ENCODE measurements at places on chromosomes 5 and 9.

GRCh38 chr9:127021664-127022363 is 100.6 kb downstream of the ANGPTL2 start:
- peak; percentile 100 for ATAC-seq

DNA sequence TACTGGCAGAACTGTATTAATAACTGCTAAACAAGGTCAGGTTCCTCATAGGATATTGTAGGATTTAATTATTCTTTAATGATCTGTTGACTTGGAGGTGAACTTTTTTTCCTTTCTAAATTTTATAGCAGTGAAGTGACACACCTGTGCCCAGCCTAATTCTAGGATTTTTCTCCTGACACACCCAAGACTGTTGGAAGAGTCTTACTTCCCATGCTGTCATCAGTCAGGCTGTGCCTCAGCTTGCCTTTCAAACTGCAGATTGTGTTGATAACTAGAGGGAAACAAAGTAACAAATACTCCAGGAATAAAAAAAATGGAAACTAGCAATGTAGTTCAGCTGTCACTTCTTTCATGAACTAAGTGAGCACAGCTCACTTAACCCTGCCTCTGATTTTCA is 22.0 kb downstream of the OTULIN start:
- ATAC-seq: no peak

- ATAC-seq: no peak
Measured at GRCh38 chr5:59358005-59358861, 535.3 kb downstream of the PDE4D start.

- no peak for ATAC-seq
Measured at GRCh38 chr9:21432672-21433425, 7.4 kb upstream of the IFNA1 start.

DNA sequence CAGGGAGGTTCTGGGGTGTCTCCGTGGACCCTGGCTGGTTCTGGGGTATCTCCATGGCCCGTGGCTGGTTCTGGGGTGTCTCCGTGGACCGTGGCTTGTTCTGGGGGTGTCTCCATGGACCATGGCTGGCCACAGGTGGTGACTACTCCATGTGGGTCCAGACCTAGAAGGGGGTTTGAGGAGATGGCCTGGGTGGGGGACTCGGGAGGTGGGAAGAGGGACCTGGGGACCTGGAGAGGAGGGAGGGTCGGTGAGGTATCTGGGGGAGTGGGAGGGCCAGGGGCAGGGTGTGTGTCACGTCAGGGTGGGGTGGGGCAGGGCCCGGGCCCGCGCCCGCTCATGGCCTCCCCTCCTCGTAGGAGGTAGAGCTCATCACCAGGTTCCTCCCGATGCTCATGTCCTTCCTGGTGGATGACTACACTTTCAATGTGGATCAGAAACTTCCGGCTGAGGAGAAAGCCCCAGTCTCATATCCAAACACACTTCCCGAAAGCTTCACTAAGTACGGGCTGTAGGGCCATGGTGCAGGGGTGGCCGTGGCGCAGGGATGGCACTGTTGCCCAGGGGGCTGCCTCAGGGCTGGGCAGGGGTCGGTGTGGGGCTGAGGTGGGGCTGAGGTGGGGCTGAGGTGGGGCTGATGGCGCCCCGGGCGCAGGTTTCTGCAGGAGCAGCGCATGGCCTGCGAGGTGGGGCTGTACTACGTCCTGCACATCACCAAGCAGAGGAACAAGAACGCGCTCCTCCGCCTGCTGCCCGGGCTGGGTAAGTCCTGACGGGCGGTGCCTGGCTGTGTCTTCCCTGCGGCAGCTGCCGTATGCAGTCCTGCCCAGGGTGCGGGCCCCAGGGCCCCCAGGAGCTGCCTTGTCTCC is 10.7 kb upstream of the TOR4A start:
- no peak for ATAC-seq

- no peak for ATAC-seq
Measured at GRCh38 chr9:73155377-73155776, 3.7 kb downstream of the ANXA1 start.

- no peak for ATAC-seq
Measured at GRCh38 chr5:32828492-32828891, 117.4 kb downstream of the NPR3 start.

GRCh38 chr9:86713970-86714369 is 233.3 kb downstream of the GAS1 start:
- ATAC-seq: peak; percentile 91

DNA sequence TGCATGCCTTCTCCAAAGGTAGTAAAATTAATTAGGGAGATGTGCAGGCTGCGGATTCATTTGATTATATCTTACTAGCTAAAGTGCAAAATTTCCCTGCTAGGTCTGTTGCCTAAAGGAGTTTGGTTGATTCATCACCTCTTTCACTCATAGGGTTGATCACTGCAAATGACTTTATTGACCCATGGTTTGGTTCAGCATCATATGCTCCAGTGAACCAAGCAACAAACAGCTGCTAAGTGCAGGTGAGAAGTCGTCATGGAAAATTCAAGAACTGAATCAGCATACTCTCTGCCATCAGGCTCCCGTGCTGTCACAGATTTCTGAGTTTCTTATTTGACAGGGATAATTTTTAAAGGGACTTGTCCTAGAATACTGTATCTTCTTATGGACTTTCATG is 571.8 kb upstream of the CDH18 start:
- ATAC-seq: no peak

GRCh38 chr5:10987925-10988504 is 227.0 kb upstream of the DAP start:
- ATAC-seq: peak; percentile 30

DNA sequence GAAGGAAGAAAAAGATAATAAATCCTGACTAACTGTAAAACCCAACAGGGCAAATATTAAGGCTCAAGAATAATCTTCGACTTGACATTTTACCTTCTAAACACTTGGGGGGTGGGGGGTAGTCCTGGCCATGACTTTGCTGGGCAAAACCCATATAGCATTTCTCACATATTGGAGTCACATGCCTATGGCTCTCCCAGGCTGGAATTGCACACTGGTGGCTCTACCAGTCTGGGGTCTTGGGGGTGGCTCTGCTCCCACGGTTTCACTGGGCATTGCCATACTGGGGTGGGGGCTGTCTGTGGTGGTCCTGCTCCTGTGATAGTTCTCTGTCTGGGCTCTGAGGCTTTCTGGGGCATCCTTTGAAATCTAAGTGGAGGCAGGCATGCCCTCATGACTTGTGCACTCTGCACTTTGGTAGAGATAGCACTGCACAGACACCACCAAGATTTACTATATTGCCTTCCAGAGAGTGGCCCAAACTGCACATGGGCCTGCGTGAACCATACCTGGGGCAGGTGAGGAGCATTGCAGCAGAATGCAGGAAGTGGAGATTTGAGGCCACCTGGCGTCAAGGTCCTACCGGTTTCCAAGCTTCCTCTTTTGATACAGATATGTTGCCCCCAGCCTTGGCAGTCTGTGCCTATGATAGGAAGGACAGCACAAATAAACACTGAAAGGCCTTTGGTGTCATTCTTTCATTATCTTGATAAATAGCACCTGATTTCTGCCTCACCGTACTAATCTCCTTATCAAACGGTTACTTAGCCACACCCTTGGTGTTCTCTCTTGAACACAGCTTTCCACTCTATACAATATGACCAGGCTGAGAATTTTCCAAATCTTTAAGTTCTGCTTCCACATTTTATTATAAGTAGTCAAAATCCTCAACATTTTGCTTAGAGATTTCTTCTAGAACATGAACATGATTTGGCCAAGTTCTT is 29.8 kb downstream of the BAAT start:
- ATAC-seq: no peak

DNA sequence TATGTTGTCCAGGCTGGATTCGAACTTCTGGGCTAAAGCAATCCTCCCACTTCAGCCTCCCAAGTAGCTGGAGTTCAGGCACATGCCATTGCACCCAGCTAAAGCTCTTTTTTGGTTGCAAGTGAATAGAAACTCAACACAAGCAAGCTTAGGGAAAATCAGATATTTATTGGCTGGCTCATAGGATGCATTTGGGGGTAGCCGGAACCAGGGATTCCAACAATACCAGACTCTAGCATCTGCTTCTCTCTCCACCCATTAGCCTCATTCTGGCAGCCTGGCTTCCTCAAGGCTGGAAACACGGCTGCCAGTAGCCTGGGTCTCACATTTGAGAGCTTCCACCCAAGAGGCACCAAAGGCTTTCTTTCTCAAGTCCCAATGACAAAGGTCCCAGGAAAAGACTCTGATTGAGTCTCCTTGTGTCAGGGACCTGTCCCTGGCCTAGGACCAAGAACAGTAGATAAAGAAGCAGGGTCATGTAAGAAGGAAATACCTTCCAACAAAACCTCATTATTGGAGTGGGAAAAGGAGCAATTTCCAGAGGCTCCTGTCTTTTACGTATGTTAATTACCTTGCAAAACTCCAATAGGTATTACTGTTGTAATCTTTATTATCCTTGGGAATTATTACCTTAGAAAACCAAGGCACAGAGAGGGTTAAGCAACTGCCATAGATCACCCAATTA is 23.0 kb upstream of the B4GALT1 start:
- ATAC-seq: no peak

DNA sequence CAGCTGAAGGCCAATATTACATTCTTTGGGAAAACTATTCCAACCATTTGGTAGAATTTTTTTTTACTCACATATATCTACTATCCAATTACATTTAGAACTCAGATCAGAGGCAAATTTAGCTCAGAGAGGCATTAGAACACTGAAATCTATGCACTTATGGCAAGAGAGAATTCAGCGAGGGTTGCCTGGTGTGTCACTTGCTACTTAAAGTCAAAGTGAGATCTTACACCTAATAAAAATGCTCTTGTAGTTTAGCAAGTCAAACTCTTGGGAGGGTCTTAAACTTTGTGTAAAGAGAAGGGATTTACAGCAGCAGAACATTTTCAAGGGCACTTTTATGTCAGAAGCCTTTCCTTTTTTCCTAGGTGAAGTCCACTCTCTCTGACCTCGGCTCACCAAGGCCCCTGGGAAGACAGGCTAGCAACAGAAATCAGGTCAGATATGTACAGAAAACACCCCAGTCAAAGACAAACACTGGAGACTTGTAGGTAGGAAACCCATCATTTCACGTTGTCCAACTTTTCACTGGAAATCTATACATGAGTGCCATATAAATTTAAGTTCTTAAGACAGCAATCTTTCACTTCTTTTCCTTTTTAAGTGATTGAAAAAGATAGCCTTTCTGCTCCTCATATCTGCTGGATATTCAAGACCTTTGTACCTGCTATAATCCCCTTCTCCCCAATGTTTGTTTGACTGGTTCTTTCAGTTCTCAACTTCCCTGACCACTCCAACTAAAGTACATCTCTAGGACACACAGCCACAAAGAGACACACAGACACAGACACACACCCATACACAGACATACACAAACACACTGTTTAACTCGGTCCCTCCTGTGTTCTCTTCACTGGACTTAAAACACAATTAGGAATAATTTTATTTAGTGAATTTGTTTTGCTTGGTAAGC is 635.8 kb downstream of the PDE4D start:
- no peak for ATAC-seq

DNA sequence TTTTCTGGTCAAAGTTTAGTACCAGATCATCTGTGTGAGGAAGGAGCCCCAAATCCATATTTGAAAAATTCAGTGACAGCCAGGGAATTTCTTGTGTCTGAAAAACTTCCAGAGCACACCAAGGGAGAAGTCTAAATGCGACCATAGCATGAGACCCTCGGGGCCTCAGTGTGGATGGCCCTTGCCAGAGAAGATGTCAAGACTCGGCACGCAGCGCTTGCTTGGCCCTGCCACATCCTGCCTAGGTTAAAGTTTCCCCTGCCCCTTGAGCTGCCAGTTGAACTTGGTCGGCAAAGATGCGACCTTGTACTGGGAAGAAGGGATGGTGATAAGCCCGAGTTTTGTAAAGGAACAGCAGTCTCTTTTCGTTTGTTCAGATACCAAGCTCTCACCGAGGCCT is 65.8 kb downstream of the IL31RA start:
- no peak for ATAC-seq

DNA sequence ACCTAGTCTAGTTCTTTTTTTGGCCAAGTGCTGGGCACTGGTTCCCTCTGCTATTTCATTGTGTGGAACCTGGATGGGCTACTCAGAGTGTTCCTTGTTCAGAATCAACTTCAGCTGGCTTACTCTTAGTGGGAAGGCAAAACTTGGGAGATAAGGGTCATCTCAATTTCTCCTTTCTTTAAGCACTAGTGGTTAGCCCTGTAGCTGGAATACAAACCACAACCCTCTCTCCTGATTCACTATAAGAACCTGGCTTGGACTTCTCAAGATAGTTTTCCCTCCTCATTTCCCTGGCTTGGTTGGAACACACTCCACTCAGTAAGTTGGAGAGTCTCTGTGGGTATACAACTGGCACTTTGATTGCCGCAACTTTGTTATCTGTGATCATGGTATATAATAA is 35.1 kb downstream of the GRIA1 start:
- ATAC-seq: no peak

- ATAC-seq: no peak
Measured at GRCh38 chr5:5483350-5483749, 60.9 kb downstream of the ICE1 start.

DNA sequence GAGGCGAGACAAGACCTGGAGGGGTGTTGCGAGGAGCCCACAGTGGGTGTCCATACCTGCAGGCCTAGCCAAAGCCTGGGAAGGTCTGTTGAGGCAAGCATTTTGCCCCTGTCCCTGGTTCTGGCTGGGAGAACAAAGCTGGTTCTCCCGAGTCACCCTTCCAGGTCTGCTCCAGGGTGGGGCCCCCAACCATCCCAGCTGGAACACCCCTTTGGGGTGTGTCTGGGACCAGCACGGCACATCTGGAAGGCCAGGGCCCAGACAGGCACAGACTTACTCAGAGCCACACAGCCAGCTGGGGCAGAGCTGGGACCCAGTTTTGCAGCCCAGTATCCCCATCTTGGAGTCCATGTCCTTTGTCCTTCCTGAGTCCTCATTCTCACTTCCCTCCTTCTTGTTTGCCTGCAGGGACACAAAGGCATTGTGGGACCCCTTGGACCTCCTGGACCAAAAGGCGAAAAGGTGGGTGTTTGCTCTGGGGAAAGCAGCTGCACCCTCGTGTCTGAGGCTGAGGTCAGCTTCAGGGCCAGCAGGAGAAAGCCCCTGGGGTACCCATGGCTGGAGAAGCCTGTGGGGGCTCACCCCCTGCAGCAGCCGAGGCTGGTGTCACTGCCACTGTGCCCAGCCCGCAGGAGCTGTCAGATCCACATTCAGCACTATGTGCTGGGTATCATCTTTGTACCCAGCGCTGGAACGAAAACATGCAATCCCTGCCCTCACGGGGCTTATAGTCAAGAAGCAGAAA is 38.4 kb upstream of the ORM1 start:
- no peak for ATAC-seq

- ATAC-seq: no peak
Measured at GRCh38 chr5:107444300-107444699, 226.4 kb downstream of the EFNA5 start.

GRCh38 chr9:12993466-12993865 is 218.6 kb downstream of the LURAP1L start:
- ATAC-seq: no peak

Data from SK-N-SH treated with all-trans-retinoic acid at 6 μM for 48 hours (cell line).